Fibroblast of the aortic adventitia (primary cell): ENCODE measurements at places on chromosomes 16 and 17. TPM values are rescaled to one million over a fixed set of nuclear protein-coding genes. Genes with fewer than 3 reads are reported as not detected.

Gene GP1BA
- not detected in 2 replicates for total RNA-seq

Gene C1QTNF8
- not detected in 2 replicates for total RNA-seq

Gene PHOSPHO1
- 0.09 TPM in 1 of 2 replicates, not detected in the other for total RNA-seq

Gene SRCIN1
- not detected in 2 replicates for total RNA-seq

Gene GRIN2A
- total RNA-seq: 0.33 and 3.4 TPM in 2 replicates

Gene HSD17B2
- 0.09 TPM in 1 of 2 replicates, not detected in the other for total RNA-seq

Gene BTBD17
- not detected in 2 replicates for total RNA-seq

Gene KRTAP1-5
- total RNA-seq: 1.4 TPM in 1 of 2 replicates, not detected in the other

Gene SLC2A4
- total RNA-seq: 0.18 TPM in 1 of 2 replicates, not detected in the other

Gene HASPIN
- 0.49 and 10.5 TPM in 2 replicates for total RNA-seq

Gene FBXW10
- under 0.01 TPM in 1 of 2 replicates, not detected in the other for total RNA-seq

Gene PYCARD
- 29.3 and 126 TPM in 2 replicates for total RNA-seq

DNA sequence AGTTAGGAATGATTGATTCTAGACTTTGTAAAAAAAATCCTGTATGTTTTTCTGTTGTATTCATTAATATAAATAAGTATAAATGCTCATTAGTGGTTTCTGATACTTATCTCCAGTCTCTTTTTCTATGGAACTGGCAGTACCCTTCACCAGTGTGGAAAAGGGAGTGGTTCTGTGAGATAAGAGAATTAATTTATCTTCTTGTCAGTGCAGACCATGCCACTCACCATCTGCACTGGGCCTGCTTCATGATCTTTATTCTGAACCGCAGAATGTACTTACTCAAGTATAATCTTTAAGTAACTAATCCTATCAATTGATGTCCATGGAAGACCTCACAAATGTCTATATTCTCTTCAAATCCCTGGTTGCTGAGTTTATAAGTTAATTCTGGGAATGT lies 836.1 kb upstream of the CDH8 start:
- no peak for DNase-seq

DNA sequence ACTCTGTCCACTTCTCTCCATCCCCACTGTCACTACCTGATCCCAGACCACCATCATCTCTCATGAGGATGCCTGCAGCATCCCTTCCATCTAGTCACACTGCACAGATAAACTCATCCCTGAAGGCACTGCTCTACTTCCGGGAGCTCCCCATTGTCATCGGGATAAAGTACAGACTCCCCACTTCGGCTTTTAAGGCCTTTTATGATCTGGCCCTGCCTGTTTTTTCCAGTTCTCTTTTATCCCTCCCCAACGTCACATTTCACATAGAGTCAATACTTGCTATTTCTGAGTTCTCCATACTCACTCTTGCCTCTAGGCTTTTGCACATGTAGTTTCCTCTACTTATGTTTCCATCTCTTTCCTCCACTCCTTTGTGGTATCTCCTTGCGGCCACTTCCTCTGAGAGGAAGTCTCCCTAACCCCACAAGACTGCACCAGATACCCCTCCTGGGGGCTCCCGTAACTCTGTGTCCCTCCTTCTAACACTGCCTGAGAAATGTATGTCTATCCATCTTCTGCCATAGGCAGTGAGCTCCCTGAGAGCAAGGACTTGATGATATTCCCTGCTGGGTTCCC lies 66.9 kb downstream of the COPRS start:
- DNase-seq: no peak

DNA sequence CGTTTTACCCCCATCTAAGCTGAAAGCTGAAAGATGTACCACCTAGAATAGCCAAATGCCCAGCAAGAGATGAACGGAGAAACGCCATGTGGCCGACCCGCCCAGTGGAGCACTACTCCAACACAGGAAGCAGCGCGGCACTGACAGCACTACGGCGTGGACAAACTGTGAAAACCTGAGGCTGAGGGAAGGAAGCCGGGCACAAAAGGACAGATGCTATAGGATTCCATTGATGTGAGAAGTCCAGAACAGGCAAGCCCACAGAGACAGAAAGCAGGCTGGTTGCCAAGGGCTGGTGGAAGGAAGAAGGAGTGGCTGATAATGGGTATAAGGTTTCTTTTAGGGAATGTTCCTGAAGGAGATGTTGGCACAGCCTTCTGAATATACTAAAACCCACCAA lies 29.4 kb upstream of the SLC38A8 start:
- peak; percentile 19 for DNase-seq

DNA sequence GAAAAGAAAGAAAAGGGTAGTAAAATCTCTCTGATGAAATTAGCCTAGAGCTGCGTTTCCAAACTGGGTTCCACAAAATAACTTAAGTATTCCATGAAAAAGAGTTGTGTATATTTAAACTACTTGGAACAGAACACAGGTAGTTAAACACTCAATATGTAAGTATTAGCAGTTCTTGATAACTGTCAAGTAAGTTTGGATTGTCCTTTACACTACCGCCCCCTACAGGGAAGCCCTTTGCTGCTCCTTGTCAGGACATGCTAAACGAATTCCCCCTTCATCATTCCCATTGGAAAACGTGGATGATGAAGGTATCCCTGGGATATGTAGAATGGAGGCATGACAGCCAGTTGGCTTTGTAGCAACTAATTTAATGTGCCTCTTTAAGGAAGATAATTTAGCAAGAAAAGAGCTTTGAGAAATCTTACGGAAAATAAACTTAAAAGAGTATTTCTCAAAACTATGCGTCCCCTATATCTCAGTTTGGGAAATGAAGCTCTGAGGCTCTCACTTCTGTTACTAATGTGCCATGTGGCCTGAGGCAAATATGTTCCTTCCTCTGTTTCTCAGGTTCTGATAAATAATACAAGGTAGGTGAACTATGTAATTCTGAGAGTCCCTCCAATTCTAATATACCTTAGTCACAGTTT lies 18.8 kb downstream of the NCBP3 start:
- DNase-seq: peak; percentile 85

GRCh38 chr17:8707332-8708024 lies 37.2 kb downstream of the CCDC42 start:
- DNase-seq: peak; percentile 87

DNA sequence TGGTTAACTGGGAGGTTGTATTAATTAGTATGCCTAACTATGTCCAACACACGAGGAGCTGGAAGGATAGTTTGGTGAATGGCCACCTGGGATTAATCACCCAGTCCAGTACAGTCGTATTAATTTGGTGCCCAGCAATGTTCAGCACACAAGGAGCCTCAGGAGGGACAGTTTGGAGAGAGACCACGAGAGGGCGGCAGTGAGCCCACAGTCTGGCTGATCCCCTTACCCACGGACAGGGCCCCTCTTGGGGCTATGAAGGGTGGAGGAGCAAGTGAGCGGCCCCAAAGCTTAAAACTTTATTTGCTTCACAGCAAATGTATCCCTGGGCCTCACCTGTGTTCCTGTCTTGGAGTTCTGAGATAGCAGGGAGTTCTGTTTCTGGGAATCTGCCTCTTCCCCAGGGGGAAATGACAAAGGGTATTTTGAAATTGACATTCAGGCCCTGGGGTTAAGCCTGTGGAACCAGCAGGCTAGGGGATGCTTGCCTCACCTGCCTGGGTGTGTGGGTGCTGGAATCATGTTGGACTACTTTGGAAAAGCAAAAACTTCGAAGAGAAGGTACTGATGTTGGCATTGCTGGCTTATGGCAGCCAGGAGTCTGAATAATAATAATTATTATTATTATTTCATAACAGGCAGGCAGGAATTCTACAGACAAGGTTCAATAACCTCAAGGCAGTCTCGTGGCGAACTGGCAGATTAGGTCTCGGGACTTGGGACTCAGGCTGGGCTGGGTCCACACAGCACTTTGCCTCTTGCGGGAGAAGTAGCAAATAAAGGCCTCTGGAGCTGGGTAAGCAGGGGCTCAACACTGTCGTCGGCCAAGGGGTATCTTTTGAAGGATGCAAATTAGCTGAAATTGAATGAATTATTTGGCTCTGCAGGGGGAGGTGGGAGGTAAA lies 227.6 kb upstream of the ASIC2 start:
- no peak for DNase-seq

- DNase-seq: peak; percentile 81
Measured at GRCh38 chr17:7394452-7395191, at the start of gene PLSCR3. Gene PLSCR3, minus strand, starts transcription at chr17:7394525. Its CDS starts 415 bp downstream, at chr17:7394110.

- peak; percentile 43 for DNase-seq
Measured at GRCh38 chr16:67965668-67966548, 2.5 kb downstream of the SLC12A4 start.

GRCh38 chr17:26809033-26809432 lies 484.9 kb upstream of the WSB1 start:
- DNase-seq: peak; percentile 24

- no peak for DNase-seq
Measured at GRCh38 chr17:1164935-1165556, 14.7 kb downstream of the ABR start.

DNA sequence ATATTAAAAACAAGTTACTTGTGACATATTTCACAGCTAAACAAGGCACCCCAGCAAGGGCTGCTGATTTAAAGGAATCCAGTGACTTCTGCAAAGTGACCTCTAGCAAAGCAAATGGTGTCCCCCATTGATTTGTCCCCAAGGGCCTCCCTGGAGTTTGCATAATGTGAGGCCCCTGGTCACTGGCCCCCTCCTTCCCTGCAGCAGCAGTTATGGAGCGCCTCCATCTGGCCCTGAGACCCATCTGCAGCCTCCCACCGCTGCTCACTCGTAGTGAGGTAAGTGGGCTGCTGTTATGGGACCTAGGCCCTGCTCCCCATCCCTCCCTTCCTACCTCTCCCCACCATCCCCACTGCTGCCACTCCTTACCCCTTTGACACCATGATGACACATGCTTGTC lies 19.6 kb upstream of the EEF2K start:
- no peak for DNase-seq

- DNase-seq: no peak
Measured at GRCh38 chr17:75712446-75712845, 8.8 kb upstream of the ITGB4 start.

GRCh38 chr17:6261466-6261865 lies 173.5 kb downstream of the AIPL1 start:
- no peak for DNase-seq

- DNase-seq: no peak
Measured at GRCh38 chr17:46028374-46028773, 29.3 kb downstream of the STH start.

DNA sequence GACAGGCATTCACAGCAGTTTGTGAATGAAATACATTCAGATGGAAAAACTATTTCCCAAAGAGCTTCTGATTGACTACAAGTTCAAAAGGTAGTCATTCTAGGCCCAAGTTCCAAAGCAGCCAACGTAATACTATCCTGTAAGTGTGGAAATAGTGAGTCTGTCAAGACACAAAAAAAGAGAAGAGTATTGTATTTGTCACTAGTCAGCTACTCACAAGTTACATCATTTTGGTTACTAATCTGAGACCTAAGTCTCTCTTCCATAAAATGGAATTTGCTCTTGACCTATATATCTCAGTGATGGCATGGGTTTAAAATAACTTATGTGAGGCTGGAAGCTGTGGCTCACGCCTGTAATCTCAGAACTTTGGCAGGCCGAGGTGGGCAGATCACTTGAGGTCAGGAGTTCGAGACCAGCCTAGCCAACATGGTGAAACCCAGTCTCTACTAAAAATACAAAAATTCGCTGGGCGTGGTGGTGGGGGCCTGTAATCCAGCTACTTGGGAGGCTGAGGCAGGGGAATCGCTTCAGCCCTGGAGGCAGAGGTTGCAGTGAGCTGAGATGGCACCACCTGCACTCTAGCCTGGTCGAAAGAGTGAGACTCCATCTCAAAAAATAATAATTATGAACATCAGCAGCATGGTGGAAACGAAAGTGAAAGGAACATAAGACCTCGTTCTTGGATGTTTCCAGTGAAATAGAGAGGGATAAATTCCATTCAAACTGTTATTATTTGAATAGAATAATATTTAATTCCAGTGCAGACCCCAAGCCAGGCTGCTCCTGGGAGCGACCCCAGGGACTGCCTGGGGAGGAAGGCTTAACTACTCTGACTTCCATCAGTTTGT lies 2.9 kb downstream of the CMC2 start:
- peak; percentile 61 for DNase-seq

- DNase-seq: peak; percentile 27
Measured at GRCh38 chr16:23679274-23679985, 741 bp downstream of the PLK1 start.

DNA sequence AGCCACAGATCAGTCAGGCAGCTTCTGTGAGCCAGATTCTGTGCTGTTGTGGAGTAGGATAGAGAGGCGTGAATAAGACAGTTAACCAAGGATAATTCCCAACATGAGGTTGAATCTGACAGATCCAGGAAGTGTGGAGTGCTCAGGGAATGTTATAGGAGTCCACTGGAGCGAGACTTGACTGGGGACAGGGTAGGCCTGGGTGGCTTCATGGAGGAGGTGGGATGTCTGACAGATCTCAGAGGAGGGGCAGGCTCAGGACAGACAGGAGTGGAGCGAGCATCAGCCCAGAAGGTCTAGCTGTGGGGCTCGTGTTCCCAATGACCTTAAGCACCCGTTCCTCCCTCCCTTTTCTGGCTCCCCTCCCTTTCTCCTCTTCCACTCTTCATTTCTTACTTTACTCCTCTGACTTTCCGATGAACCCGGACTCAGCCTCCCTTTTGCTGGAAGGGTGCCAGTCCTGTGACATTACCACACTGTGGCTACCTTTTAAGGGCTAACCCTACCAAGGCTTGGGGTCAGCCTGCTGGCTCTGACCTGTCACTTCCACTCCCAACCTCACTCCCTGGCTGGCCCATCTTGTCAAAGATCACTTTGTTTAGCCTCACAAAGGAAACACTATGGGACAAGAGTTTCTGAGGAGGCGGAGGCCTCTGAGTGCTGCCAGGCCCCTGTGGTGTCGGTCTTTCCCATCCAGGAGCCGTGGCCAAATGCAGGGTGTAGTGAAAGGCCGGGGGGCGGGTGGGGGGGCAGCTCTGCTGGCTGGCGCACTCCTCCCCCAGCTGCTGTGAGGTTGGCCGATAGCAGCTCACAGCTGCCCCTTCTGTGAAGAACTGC lies 28.5 kb upstream of the EFCAB13 start:
- no peak for DNase-seq

DNA sequence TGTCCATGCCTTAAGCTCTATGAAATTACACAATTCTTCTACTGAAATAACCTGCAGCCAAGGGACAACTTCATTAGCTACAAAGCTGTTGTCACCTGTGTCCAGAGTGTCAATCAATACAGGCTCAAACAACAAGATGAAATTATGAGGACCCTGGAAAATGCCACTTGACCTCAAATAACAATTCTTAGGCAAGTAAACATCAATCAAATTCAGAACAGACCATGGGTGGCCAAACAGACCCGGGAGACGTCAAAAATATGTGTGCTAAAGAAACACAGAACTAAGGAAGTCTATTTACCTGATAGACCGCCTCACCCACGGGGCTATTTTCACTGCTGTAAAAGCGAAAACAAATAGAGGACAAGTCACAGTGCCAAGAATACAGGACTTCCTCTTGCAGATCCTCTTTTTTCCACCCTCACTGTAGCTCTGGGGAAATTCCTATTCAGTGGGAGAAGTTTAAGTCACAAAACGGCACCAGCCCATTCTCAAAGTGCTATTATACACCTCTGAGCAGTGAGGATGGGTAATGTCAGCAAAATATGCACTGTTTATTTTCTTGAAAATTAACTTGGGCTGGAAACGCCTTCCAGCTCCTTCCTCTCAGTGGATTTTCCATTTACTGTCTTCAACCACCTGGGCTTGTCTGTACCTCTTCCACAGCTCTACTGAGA lies 2.7 kb downstream of the LITAF start:
- no peak for DNase-seq

GRCh38 chr17:6570731-6571451 lies 14.5 kb upstream of the PITPNM3 start:
- DNase-seq: no peak

- DNase-seq: peak; percentile 21
Measured at GRCh38 chr17:8375738-8376259, 705 bp downstream of the KRABD2 start.

- no peak for DNase-seq
Measured at GRCh38 chr17:32276171-32276601, 10.6 kb downstream of the RHBDL3 start.

GRCh38 chr16:84423416-84423837 lies 55.1 kb downstream of the ATP2C2 start:
- peak; percentile 41 for DNase-seq
